Mucosa of descending colon (tissue), 3 donors: ENCODE measurements at places on chromosomes 5 and 9. TPM values are rescaled to one million over a fixed set of nuclear protein-coding genes. Genes with fewer than 3 reads are reported as not detected.

The SHISAL2B gene
- total RNA-seq: not detected

The MZB1 gene
- total RNA-seq: 5.6 TPM

The NR4A3 gene
- total RNA-seq: 25.0 TPM

The FREM1 gene
- 1.4 TPM for total RNA-seq

The AK8 gene
- total RNA-seq: not detected

The CDC20B gene
- total RNA-seq: not detected

The CDH18 gene
- total RNA-seq: not detected

The BTNL3 gene
- total RNA-seq: 62.2 TPM

The GCNT1 gene
- 38.1 TPM for total RNA-seq

The PPP1R2B gene
- total RNA-seq: 0.14 TPM

The GMCL2 gene
- total RNA-seq: not detected

The SLC6A7 gene
- 26.4 TPM for total RNA-seq

The BHMT2 gene
- 17.7 TPM for total RNA-seq

The DOCK8 gene
- total RNA-seq: 15.7 TPM

The DNAH5 gene
- 0.36 TPM for total RNA-seq

The IL33 gene
- total RNA-seq: 16.2 TPM

The SLC35D2 gene
- 82.8 TPM for total RNA-seq

The DBH gene
- total RNA-seq: not detected

The GARIN3 gene
- total RNA-seq: not detected

The B4GALT7 gene
- 19.4 TPM for total RNA-seq

The EPB41L4B gene
- 122 TPM for total RNA-seq

The RBM27 gene
- total RNA-seq: 18.9 TPM

The REEP2 gene
- total RNA-seq: 16.3 TPM

The PCDHA1 gene
- total RNA-seq: not detected

The TAF11L4 gene
- total RNA-seq: not detected

The GAS1 gene
- 2.2 TPM for total RNA-seq

The DAB2 gene
- 55.7 TPM for total RNA-seq

The FBP2 gene
- total RNA-seq: not detected

The CDH12 gene
- total RNA-seq: not detected

The GRIA1 gene
- 0.10 TPM for total RNA-seq

The DNM1 gene
- total RNA-seq: 19.0 TPM

The NDST1 gene
- 60.6 TPM for total RNA-seq

The C5orf52 gene
- total RNA-seq: 1.7 TPM

The PRSS3 gene
- 326 TPM for total RNA-seq

The SELENOP gene
- 1,750 TPM for total RNA-seq

The LCN9 gene
- not detected for total RNA-seq

The DMRTA1 gene
- total RNA-seq: 1.3 TPM

The ST6GALNAC4 gene
- 39.2 TPM for total RNA-seq

The HTR1A gene
- not detected for total RNA-seq

The CCDC183 gene
- total RNA-seq: 7.0 TPM
